ENCODE measurements at places on chromosomes 2 and 18.

GRCh38 chr18:49491534-49491856 lies 4.5 kb upstream of the C18orf32 start:
- no peak for DNase-seq

GRCh38 chr2:54480025-54480424 lies 23.9 kb downstream of the SPTBN1 start:
- no peak for DNase-seq

DNA sequence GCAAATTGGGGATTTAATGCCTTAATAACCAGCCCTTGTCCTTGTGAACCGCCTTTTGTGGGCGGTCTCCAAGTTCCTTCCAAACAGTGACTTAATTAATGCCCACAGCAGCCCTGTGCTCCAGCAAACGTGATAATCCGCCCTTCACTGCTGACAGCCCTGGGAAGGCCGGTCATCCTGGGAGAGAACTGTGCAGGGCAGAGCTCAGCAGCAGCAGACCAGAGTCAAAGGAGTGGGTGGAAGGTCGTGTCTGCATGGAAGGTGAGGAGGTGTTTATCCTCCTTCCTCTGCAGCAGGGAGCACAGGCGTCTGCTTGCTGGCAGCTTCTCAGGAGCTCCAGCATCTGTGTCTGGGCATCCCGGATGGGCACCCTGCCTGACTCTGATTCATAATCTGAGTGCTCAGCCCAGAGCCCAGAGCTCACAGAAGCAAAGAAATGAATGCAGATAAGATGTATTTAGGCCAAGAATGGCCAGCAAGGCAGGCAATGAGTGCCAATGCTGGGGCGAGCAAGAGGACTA lies 270.0 kb upstream of the PXDN start:
- DNase-seq: no peak

- no peak for DNase-seq
These were observed 410.1 kb upstream of the TCF4 start for GRCh38 chr18:55998071-55998522.

GRCh38 chr2:142308744-142309143 lies 177.9 kb upstream of the LRP1B start:
- DNase-seq: no peak

DNA sequence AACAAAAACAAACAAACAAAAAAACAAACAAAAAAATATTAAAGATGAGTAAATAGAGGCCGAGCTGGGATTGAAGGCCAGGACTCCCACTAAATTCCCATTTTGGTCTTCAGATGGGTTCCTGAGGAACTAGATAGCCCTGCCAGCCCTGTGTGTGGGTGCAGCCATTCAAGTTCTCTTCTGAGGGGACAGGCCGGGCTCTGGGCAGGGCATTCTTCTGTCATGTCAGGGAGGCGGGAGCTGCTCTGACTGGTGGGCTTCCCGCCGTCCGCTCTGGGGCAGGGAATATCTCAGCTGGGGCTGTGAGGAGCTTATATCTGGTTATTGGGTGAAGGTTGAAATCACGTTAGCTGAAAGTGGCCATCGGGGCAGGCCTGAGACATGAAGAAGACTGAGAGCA lies 127.3 kb upstream of the CXCR4 start:
- no peak for DNase-seq

- DNase-seq: peak; percentile 28
These were observed 1.1 kb downstream of the NPC1 start for GRCh38 chr18:23585007-23585871.

- DNase-seq: no peak
These were observed 40.9 kb upstream of the ATP6V1B1 start for GRCh38 chr2:70894765-70895164.

GRCh38 chr2:1972422-1972821 lies 228.1 kb upstream of the PXDN start:
- no peak for DNase-seq

- DNase-seq: peak; percentile 81
These were observed 55.0 kb downstream of the ANKRD44 start for GRCh38 chr2:197255543-197255942.
